ENCODE measurements at places on chromosomes 3 and 15.

DNA sequence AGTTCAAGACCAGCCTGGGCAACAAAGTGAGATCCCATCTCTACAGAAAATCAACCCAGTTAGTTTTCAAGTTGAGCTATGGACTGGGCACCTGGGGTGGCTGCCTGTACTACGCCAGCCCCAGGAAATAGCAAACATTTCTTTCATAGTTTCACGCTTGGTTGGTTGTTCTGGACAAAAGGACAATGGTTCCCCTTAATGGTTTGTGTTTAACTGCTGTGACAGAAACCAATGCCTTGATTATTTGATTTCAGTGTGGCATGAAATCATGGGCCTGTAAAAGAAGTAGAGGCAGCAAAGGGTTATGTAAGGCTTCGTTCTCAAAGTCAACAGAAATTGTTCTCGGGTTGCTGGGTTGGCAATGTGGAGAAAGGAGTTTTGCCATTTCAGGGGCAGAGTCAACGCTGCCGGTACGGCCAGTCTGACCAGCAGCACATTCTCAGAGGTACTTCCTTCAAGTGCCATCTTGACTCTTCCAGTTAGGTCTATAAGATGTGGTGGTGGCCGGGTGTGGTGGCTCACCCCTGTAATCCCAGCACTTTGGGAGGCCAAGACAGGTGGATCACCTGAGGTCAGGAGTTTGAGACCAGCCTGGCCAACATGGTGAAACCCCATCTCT, 12.7 kb downstream of the LCMT2 start:
- no peak for DNase-seq

GRCh38 chr3:16907243-16907642, 22.5 kb downstream of the PLCL2 start:
- no peak for DNase-seq

- DNase-seq = no peak
Measured at GRCh38 chr3:131975047-131975446, 59.8 kb downstream of the CPNE4 start.

GRCh38 chr3:67346081-67346480, 308.3 kb downstream of the SUCLG2 start:
- DNase-seq = no peak

- DNase-seq = no peak
Measured at GRCh38 chr3:172209333-172210321, 170.2 kb downstream of the FNDC3B start.

DNA sequence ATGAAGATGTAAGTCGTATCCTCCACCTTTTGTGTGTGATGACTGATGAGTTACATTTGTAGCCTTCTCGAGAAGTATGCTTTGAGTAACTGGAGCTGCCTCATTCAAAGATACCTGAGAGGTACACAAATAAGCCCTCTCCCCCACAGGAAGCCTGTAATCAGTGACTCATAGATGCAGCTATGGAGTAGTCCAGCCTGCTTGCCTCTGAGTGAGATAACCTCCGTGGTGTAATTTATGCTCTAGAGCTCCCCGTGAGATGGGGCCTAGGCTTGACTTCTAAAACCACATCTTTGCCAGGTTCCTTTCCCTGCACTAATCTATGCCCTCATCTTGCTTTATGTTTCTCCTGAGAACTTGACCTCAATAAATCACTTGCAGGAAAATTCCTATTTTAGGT, 291.7 kb downstream of the SUCLG2 start:
- no peak for DNase-seq

- no peak for DNase-seq
Measured at GRCh38 chr3:122350814-122351418, 25.9 kb downstream of the CSTA start.

DNA sequence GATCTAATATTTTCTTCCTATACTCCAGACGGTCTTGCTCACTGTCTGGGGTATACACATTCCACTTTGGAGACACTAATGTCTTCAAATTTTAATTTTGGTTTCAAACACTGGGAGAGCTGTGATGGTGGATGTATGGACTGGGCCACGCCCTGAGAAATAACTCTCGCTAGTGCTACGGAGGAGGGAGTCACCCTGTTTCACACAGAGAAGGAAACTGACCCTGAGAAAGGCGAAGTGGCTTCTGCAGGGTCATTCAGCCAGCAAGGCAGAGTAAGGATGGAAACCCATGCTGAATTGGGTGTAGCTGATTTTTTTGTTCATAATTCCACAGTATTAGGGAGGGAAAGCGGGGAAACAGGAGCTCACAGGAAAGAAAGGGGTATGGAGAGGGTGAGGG, 8.6 kb upstream of the SKIC8 start:
- DNase-seq = no peak

GRCh38 chr3:166471074-166471767, 634.0 kb upstream of the BCHE start:
- DNase-seq = no peak

DNA sequence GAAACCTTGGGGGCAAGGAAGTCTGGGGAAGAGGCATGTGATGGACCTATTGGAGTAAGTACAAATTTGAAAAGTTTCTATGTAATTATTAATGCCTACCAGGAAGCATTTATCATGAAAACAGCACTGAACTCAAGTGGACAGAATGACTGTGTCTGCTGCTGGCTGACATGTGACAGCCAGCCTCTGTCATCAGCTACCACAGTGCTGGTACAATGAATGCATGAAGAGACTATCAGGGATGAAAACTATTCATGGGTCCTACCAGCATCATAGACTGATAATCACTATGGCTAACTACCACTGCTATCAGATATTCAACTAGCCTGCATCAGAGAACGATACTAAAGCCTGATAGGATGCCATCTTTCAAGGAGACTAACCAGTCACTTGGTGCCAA, 193.5 kb downstream of the RAP2B start:
- no peak for DNase-seq

GRCh38 chr15:88441076-88441730, 26.0 kb downstream of the MRPL46 start:
- DNase-seq = no peak

GRCh38 chr3:192262001-192262400, 465.3 kb downstream of the FGF12 start:
- no peak for DNase-seq

DNA sequence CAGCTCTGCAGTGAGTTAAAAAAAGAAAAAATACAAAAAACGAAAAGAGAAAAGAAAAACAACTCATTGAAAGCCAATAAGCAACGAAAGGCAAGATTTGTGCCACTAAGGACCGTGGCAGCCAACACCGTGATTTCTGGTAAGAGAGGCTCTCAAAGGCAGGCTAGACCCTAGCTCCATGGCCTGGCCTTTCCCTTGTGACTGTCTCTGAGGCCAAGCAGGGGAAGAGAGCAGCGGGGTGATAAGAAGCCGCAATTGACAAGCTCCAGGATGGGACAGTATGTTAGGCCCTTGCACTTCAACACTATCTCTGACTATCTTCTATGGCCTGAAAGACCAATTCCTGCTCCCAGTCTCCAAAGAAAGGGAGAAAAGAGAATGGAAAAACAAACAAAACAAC, 12.4 kb downstream of the APOD start:
- DNase-seq = no peak

DNA sequence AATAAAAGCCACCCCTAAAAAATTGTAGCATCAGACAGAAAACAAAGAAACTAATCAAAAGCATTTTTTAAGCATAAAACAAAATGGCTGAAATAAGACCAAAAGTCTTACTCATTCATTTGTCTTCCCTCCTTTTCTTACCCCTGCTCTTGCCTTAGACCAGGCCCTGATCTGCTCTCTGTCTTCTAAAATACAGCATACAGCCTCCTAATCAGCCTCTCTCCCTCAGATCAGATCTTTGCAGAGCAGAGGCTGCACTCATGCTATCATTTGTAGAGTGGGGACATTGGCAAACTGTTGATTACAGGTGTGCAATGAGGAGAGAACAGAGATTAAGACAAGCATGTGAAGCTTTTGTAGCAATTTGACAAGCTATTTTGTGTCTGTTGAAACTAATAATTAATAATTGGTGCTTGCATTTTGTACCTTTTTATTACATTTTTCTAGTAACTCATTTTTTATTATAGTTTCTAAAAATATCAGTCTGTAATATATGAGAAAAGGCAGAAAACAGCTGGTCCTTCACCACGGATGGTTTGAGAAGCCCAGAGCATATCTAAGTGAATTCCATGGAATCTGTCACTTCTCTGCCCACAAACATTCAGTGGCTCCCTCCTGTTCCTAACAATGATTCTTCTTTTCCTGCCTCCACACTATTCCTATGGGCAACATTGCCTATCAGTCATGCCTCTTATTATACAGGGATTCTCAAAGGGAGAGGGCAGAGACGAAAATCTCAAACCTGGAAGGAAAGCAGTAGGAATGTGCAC, 286.2 kb upstream of the STT3B start:
- no peak for DNase-seq

DNA sequence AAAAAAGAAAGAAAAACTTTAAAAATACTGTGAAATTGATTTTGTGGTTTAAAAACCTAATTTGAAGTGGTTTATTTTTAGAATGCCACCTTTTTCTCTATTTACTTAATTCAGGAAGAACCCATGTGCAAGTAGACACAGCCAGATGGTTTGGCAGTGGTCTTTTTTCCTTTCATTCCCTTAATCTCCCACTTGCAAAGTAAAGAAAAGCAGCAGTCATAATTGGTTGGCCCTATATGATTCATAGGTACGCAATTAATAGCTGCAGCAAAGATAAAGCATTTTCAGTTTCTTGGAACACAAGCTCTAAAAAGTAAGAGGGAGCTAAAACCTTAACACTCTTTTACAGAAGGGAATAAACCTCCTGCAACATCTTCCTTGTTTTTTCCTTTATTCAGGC, 115.3 kb downstream of the MECOM start:
- no peak for DNase-seq

- DNase-seq = no peak
Measured at GRCh38 chr3:29486096-29486495, 205.2 kb downstream of the RBMS3 start.

DNA sequence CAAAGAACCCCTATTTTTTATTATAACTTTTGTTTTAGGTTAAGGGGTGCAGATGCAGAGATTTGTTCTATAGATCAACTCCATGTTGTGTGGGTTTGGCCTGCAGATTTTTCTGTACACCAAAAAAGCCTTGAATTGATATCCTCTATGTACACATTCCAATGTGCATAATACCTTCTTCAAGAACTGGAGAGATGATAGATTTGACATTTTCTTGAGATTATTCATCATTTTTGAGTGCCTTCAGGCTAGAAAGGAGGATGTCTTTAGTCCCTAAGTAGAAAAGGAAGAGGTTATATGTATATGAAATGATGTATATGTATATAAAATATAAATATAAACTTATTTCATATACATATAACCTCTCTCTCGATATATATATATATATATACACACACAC, 1190.0 kb upstream of the ALCAM start:
- DNase-seq = no peak

DNA sequence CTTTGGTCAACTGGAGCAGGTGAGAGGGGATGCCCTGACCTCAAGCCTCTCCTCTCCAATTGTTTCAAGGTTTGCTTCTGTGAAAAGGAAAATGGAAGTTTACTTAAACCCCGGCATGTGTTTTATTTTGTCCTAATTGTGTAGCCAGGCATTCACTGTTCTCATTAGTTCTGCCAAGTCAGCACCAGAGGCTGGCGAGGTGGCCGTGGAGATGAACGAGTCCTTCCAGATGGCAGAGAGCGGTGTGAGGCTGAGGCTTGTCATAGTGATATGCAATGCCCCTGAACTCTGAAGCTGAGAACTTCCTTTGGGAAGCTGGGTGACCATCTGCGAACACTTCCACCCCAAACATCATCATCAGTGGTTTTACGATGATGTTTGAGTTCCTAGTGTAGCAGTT, 199.6 kb downstream of the TJP1 start:
- DNase-seq = no peak

DNA sequence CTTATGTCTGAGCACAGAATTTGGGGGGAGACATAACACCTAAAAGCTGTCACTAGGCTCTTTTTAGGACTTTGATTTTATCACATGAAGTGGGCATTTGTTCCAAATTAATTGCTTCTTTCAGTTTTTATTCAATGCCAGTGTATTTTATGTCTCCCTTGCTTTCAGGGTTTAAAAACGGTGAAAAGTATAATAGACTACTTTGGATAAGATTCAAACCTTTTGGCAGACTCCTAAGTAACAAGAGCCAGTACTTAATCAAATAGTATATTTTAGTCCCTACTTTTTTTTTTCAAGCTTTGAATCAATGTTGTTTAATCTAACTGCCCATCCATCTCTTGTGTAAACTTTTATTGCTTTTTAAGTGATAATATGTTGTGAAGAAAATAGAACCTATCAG, 847.2 kb upstream of the DPPA4 start:
- DNase-seq = no peak

- DNase-seq = no peak
Measured at GRCh38 chr3:112308151-112308911, 14.3 kb upstream of the SLC9C1 start.
